ENCODE measurements at places on chromosomes 1 and 21. TPM values are rescaled to one million over a fixed set of nuclear protein-coding genes. Genes with fewer than 3 reads are reported as not detected.

The ANGPTL7 gene
- total RNA-seq: 18.6 TPM

The CD34 gene
- total RNA-seq: 31.1 TPM

The PTBP2 gene
- total RNA-seq: 66.5 TPM

The NHLH2 gene
- total RNA-seq: 1.5 TPM

The CD2 gene
- total RNA-seq: not detected

- no peak for DNase-seq
Observed at GRCh38 chr21:28294051-28294450, 698.6 kb downstream of the LTN1 start.

GRCh38 chr1:1425753-1426495 lies 4.8 kb upstream of the ANKRD65 start:
- no peak for DNase-seq

- DNase-seq: no peak
Observed at GRCh38 chr1:98975113-98975512, 29.5 kb downstream of the PLPPR5 start.

DNA sequence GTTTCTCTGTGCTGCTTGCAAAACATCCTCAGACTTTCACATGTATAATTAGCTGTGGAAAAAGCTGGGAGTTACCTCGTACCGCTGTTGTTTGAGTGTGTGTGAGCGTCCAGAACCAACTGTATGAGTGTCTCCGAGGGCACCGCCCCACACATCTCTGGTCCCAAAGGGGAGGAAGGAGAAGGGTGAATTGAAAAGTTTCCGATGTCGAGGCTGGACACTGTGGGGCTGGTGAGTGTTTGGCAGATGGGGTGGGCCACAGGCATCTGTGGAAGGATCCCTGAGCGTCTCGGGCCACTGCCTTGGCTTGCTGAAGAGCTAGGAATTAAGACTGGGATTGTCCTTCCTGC lies 1.2 kb downstream of the ATP2B4 start:
- DNase-seq: no peak

GRCh38 chr1:163655565-163655964 lies 333.8 kb downstream of the NUF2 start:
- no peak for DNase-seq

DNA sequence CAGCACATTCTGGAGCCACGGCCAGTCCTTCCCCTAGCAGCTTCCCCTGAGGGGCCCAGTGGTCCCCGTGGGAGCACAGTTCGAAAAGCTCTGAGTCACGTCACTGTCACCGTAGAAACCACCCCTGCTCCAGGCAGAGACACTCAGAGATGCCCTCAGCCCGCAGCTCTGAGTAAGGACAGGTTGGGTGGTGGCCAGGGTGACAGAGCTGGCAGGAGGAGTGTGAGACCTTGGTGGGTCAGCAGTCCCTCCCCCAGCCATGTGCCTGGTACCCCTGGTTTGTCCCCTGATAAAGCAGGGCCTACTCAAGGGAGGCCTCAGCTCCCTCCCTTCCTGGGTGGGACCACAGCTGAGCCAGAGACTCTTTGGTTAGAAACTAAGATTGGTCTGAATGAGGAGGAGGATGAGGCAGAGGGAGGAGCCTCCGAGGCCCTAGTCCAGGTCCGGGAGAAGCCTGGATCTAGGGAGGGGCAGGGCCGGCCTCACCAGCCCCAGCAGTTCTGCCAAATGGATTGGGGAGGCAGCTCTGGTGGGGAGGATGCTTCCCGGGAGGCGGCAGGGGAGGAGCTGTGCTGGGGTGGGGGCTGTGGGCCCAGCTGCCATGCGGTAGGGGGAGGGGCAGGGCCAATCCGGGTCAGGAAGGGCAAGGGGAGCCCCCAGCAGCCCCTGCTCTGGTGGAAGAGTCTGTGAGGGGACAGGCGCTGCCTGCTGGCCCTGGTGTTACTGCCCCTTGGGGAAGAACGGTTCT lies 55.2 kb downstream of the SLC9A1 start:
- no peak for DNase-seq

DNA sequence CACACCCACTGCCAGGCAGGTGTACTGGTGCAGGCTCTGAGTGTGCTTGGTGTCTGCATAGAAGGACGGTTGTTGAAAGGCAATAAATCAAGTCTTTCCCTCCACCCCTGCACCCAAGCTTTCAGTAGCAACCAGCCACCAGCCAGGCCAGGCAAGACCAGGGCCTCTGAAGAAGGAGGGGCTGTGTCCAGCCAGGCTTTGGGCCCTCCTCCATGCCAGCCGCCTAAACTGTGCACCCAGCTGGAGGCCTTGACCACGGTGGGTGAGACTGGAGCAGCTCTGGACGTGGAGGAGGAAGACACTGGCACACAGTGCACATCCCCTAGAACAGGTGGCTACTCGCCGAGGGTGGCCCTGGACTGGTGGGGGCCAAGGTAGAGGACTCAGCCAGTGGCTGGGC lies 4.9 kb downstream of the OLIG2 start:
- DNase-seq: no peak

DNA sequence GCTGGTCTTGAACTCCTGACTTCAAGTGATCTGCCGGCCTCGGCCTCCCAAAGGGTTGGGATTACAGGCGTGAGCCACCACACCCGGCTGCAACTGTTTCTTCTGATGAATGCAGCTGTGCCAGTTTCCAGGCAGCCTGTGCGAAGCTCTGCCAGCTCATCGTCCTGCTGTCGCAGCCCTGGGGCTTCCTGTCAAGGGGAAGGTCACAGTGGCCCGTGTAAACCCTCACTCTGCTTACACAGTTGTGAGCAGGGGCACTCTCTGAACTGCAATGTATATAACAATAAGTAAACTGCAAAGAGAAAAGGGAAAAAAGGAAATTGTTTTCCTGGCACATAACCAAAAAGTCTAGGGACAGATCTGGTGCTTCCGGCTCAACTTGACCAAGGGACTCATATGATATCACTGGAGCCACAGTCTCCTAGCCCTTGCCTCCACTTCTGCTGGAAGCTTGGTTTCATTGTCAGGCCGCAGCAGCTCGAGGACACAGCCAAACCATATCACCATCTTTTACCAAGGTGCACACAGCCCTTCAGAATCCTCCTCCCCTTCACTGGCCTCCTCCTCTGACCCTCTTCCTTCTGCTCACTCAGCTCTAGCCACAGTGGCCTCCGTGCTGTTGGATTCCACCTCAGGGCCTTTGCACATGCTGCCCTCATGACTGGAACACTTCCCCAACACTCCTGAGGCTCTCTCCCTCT lies 22.8 kb upstream of the LBR start:
- peak; percentile 53 for DNase-seq

DNA sequence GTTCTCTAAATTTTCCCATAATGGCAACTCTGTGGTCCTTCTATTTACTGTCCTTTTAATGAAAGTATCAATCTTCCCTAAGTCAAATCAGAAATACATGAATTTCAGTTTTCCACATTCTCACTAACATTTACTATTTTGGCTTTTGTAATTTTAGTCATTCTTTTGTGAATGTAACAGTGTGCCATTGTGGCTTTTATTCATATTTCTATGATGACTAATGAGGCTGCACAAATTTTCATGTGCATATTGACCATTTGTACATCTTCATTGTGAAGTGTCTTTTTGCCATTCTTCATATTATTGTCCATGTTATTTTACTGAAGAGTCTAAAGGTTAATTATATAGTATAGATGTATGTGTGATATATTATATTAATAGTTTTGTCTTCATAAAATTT lies 431.0 kb upstream of the BRINP3 start:
- DNase-seq: no peak

GRCh38 chr1:31690921-31691320 lies 12.9 kb downstream of the COL16A1 start:
- no peak for DNase-seq

- peak; percentile 71 for DNase-seq
Observed at GRCh38 chr1:35883635-35884101, 659 bp downstream of the AGO1 start.

GRCh38 chr1:247241691-247242090 lies 14.2 kb upstream of the VN1R5 start:
- no peak for DNase-seq

DNA sequence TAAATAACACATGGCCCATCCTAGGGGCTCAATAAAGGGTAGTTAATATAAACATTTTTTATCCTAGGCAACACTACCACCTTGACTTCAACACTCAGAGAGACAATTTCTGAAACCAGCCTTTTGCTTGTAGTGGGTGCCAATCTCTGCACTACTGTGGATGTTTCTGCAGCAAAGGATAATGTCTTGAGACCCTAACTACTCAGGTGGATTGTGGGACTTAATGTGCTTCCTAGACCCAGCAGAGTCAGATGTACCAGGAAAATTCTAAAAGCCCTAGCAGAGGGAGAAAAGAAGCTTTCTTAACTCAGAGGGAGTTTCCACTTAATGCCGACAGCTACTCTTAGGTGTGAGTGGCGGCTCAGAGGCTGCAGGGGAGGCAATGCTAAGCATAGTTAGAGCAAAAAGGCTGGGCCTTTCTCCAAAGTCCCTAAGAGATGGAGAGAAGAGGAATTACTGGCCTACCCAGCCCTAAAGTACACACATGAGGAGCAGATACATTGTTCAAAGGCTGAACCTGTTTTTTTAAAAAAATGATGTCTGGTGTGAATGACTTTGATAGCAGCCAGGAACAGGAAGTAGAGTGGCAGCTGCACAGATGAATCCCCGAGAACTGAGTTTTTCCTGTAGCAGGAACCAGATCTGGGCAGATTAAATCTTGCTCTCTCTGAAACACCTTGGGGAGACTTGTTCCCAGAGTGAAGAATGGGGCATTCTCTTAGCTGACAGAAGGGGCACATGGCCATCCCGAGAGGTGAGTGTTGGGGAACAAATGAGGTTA lies 33.5 kb upstream of the ABCD3 start:
- DNase-seq: no peak

- peak; percentile 98 for DNase-seq
Observed at GRCh38 chr1:153545067-153546055, at the start of gene S100A4. Gene S100A4 (minus strand): TSS chr1:153545806. CDS start chr1:153544794, 1,012 bp downstream.

- no peak for DNase-seq
Observed at GRCh38 chr1:152049291-152050083, 12.7 kb upstream of the S100A11 start.

DNA sequence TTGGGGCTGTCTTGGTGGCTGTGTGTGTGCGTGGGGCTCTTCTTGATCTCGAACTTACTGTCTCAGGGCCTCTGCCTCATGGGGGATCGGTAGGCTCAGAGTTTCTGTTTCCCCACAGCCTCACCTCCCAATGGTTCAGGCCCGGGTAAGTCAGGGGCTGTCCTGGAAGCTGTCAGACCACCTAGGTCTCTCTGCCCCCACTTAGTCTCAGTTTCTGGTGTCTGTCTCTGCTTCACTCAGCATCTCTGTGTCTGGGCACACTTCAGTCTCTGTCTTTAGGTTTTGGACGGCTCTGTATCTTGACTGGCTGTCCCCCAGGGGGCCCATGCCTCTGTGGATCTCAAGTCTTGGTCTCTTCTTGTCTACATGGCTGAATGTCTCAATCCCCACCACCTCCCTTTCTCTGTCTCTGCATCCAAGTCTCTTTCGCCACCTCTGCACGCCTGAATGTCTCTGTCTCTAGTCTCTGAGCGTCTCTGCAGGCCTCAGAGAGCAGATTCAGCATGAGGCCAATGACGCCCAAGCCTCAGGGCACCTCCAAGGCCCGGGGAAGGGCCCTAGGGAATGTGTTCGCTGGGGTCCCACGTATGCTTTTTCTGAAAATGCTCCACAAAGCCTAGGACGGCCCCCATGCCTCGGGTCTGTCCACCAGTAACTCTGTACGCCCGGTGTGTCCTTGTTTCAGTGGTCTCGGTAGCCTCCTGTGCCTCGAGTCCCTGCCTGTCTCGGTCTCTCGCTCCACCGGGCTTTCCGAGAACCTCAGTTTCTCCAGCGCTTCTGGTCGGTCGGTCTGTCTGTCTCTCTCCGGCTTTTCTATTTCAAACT lies 818 bp downstream of the FHL3 start:
- no peak for DNase-seq

- peak; percentile 38 for DNase-seq
Observed at GRCh38 chr21:42621819-42622177, 31.6 kb upstream of the PDE9A start.

- peak; percentile 91 for DNase-seq
Observed at GRCh38 chr1:201649761-201650622, 111.1 kb downstream of the NAV1 start.

DNA sequence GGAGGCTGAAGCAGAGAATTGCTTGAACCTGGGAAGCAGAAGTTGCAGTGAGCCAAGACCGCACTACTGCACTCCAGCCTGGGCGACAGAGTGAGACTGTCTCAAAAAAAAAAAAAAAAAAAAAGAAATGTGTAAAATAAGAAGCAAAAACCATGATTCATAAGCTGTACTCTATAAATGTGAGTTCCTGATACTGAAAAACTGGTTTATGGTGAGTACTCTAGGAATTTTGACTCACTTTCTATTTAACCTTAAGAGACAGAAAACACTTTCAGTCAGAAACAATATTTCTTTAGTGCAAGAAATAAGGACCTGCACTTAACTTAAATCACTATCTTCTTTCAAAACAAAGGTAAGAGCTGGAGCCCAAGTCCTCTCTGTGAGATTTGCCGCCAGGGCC lies 19.9 kb upstream of the POU2F1 start:
- no peak for DNase-seq
